ENCODE measurements at places on chromosomes 2 and 18. TPM values are rescaled to one million over a fixed set of nuclear protein-coding genes. Genes with fewer than 3 reads are reported as not detected.

Gene PROKR1
- not detected for total RNA-seq

Gene CCDC141
- total RNA-seq = not detected

Gene RAB6C
- not detected for total RNA-seq

Gene TRIM54
- not detected for total RNA-seq

Gene UGT1A10
- total RNA-seq = not detected

Gene FER1L5
- total RNA-seq = 0.59 TPM

Gene EN1
- 0.30 TPM for total RNA-seq

Gene BBS5
- total RNA-seq = 4.5 TPM

Gene SNTG2
- not detected for total RNA-seq

Gene TSPYL6
- total RNA-seq = not detected

Gene SEPTIN10
- total RNA-seq = 56.4 TPM

Gene POTEJ
- total RNA-seq = not detected

Gene UNC80
- not detected for total RNA-seq

Gene HSBP1L1
- total RNA-seq = 5.0 TPM

Gene FSHR
- not detected for total RNA-seq

Gene PRKAG3
- total RNA-seq = not detected

Gene C2orf78
- total RNA-seq = not detected

Gene TRIB2
- 8.9 TPM for total RNA-seq

Gene NTSR2
- total RNA-seq = not detected

Gene CDKL4
- total RNA-seq = 3.3 TPM

Gene SPATA3
- total RNA-seq = not detected

Gene CLK1
- total RNA-seq = 64.7 TPM

Gene BMP10
- total RNA-seq = not detected

Gene VWA3B
- total RNA-seq = 0.09 TPM

Gene RIT2
- total RNA-seq = not detected

Gene LRP2
- total RNA-seq = not detected

Gene SLC38A11
- 0.23 TPM for total RNA-seq

Gene GALNT14
- 2.3 TPM for total RNA-seq

Gene EPAS1
- 58.2 TPM for total RNA-seq

Gene TFCP2L1
- total RNA-seq = not detected

Gene GAD1
- total RNA-seq = not detected

Data from smooth muscle cell of the umbilical artery (primary cell).